ENCODE measurements at places on chromosomes 7 and 10.

DNA sequence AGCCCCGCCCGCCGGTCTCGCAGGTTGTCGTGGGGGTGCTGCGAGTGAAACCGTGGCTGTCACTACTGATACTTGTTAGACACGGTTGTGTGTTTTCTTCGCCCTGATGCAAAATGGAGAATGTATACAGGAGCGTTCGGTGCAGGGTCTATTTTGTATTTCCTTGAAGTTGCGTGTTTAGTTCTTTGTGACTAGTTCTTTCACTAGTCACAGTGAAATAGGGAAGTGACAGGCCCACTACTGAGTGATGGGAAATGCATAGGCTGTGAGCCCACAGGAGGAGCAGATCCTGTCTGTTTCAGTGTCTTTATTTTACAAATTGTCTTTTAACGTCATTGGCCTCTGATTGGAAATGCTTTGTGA, 675 bp downstream of the ABRAXAS2 start:
- no peak for DNase-seq

GRCh38 chr10:29687421-29688164, 52.8 kb upstream of the SVIL start:
- DNase-seq: no peak

DNA sequence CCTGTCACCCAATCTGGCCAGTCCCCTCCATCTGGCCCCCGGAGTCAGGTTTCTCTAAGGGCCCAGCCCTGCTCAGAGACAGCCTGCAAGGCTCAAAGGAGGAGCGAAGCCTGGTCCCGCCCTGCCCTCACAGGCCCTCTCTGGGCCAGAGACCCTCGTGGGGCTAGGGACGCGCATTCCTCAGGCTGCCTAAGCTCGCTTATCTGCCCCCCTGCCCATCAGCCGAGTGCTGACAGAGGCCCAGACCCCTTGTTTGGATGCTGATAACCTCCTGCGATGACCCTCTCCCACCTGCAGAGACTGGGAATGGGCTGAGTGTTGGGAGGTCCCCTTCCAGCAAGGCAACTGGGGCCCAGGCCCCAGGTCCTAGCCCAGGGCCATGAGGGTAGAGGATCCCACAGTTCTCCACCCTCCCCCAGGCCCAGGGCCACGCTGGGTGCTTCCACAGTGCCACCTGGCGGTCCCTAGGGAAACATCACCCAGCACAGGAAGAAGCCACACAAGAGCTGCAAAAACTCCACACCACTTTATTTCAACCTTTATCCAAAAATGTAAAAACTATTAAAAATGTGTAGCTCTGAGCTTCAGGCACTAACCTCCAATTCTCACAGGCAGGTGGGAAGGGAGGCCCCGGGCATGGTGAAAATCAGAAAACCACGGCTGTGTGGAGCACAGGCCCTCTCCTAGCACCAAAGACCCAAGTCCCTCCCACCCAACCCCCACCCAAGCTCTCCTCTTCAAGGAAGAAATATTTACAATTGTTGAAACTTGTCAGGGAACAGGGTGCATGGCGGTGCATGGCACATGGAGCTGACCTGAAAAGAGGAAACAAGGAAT, 2.2 kb downstream of the NPM3 start:
- peak; percentile 74 for DNase-seq

GRCh38 chr7:151135866-151136843, 31.3 kb downstream of the GBX1 start:
- no peak for DNase-seq

GRCh38 chr10:7505196-7505595, 94.4 kb upstream of the SFMBT2 start:
- DNase-seq: no peak

DNA sequence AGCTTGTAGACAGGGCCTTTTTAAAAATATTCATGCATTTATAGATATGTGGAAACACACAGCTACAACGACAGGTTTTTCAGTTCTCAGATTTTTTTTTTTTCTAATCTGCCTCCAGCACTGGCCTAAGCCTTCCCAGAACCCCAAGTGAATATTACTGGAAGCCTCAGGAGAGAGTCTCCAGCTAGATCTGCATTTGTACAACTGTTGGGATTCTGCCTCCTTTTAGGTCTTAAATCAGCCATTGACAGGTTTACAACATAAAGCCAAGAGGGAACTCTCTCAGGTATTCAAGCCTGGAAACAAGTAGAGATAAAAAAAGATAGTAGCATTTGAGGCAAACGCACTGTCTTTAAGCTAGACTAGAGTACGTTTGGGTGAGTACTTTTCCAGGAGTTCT, 275.8 kb downstream of the ANKRD30A start:
- DNase-seq: no peak

GRCh38 chr10:30830315-30831230, 201.0 kb upstream of the LYZL2 start:
- DNase-seq: no peak

DNA sequence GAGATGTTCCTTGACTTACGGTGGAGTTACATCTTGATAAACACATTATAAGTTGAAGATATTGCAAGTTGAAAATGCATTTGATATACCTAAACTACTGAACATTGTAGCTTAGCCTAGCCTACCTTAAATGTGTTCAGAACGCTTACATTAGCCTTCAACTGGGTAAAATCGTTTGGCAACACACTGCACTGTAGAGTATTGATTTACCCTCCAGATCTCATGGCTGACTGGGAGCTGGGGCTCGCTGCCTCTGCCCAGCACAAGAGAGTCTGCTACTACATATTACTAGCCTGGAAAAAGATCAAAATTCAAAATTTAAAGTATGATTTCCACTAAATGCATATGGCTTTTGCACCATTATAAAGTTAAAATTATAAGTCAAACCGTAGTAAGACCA, 7.5 kb upstream of the AGR3 start:
- DNase-seq: no peak

DNA sequence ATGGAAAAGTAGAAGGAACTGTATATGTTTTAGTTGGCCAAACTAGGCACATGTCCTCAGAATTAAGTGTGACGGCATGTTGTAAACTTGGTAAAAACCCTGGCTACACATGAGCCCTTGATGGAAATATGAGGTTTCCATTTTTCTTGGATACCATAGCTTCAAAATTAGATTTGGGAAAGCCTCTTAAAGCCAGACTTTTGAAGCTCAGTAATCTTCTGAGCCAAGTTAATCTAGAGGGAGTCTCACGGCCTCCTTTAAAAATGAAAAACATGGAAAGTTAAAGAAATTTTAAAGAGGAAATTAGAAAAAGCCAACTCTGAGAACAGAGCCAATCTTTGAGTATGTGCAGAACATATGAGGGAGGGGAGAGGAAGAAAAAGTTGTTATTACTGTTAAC, 376.0 kb downstream of the CTNNA3 start:
- DNase-seq: no peak

DNA sequence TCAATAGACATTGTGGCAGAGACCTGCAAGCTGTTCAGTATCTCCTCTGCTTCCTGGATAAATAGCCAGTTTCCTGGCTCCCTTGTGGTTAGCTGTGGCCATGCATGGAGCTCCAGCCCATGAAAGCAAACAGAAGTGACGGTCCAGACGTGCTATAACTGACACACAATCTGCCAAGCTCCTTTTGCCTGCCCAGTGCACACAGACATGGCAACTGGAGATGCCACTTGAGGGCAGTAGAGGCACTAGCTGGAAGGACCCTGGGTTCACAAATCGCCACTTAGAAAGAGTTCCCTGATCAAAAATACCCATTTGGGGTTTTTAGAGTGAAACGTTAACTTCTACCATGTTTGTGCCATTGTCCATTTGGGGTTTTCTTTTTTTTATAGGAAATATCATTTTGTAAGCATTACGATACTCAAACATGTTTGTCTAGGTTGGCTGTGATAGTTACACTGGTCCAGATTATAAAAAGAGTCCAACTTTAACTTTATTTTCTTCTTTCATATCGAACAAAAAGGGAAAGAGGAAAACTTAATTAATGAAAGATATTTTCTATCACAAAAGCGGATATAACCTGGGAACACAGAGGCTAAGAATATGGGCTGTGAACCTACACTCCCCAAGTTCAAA, 31.3 kb downstream of the KIN start:
- no peak for DNase-seq

GRCh38 chr7:18426564-18427226, 68.9 kb upstream of the HDAC9 start:
- no peak for DNase-seq

GRCh38 chr7:6432781-6433180, 15.0 kb downstream of the DAGLB start:
- DNase-seq: no peak

GRCh38 chr7:31327071-31327470, 13.5 kb downstream of the NEUROD6 start:
- no peak for DNase-seq

- no peak for DNase-seq
These were observed 24.6 kb downstream of the FRMPD2 start for GRCh38 chr10:48249763-48250351.

GRCh38 chr7:157849341-157849596, 512.5 kb downstream of the DNAJB6 start:
- DNase-seq: no peak

DNA sequence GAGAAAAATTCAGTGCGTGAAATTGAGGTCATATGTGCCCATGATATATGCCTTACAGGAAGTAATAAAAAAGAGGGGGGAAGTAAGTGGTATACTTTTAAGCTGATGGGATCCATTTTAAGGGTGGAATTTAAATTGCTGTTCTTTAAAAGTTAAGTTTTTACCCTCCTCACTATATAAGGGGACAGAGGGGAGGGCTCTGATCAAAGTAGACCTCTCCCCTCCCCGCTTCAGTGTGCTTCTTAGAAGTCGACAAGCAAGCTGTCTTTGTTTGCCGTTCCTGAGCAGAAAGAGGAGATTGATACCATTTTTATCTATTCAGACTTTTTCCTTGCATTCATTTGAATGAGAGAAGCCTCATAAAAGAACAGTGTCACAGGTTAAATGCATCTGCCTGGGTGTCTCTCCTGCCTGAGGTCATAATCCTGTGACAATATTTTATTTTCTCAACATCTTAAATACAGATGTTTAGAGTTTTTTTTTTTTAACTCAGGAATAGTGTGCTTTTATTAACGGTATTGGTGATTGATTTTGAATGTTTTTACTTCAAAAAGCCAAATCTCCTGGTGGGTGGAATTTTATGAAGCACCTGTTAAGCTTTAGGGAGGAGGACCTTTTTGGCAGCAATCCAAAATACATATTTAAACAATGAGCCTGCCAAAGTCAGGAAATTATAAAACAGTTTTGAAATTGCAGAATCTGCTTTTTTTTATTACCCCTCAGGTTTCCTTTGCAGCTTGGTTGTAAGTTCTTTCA, 141.7 kb downstream of the KAT6B start:
- DNase-seq: no peak

GRCh38 chr7:33738260-33738935, 166.9 kb upstream of the BMPER start:
- no peak for DNase-seq

DNA sequence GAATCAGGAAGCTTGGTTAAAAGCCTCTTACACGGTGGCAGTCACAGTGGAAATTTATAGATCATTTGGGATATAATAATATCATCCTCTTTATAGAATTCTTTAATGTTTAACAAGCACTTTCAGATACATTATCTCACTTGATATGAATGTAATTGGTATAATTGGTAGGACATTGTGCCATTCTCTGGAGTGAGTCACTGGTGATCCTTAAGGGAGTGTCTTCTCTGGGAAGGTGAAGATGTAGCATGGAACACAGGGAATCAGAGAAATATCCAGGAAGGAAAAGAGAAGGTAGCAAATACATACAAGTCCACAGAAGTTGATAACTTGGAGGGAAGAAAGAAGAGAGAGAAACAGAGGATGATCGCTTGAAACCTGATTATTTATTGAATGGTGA, 9.8 kb downstream of the PTPRZ1 start:
- no peak for DNase-seq

GRCh38 chr10:46277840-46278239, 9.0 kb upstream of the ANTXRL start:
- DNase-seq: no peak

DNA sequence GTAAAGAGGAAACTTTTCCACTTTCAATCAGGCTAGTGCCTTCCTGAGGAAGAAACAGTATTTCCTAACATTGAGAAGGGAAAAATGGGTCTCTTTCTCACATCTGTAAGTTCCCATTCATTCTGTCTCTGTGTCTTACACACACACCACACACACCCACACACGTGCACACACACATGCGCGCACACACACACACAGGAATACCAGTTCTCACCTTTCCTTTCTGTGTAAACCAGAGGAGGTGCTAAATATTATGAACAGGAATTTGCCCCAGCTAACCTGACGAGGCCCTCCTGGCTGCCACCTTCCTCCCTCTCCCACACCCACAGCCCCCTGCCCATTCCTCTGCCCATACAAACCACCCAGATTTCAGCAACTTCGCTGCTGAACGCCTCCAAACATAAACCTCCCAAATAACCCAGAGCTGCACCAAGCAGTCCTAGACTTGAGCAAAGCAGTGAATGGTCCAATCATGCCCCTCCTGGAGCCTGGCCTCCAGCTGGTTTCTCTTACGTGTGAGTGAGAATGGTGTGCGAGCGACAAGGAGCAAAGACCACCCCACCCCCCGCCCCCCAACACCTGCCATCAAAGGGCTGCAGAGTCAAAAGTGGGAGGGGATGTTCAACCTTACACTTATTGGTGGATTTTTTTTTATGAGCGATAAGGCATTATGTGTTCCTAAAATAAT, 190.5 kb downstream of the HECW1 start:
- DNase-seq: no peak

DNA sequence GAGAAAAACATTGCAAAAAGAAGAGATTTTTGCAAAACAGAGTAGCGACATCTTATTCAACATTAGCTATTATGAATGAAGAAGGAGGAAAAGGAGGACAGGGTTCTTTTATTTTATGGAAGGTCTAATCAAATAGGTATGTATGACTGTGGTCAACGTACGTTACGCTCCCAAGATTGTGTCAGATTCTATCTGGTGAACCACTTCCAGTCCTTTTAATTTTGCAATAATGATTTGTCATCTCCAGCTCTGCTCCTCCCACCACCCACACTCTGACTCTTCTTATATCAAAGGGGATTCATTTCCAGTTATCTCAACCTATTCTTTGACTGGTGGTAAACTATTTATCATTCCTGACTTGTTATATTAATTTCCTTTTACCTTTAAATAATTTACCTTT, 259.9 kb downstream of the CACNA2D1 start:
- DNase-seq: no peak

DNA sequence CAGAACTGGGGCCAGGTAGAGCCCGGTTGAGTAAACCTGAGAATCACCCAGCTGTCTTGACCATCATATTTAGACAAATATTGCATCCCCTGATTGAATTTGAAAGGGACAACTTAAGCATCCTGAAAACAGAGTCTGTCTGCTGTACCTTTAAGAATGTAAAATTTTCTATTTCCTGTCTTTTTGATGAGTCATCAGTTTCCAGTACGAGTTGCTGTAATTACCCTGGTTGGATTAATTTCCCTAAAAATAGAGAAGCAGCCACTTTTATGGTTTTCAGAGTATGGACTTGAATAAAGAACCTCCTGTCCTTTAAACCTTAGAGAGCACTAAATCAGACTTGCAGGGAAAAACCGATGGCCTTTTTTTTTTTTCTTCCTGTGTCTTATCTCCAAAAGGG, 164.6 kb upstream of the SH2B2 start:
- DNase-seq: no peak

- no peak for DNase-seq
These were observed 1.8 kb downstream of the TNRC18 start for GRCh38 chr7:5421714-5422395.

GRCh38 chr7:51316666-51317581, at the start of gene COBL:
COBL (minus strand) TSS chr7:51316809; CDS start chr7:51316633, 176 bp downstream.
- DNase-seq: peak; percentile 6

Data from NCI-H524 (cell line).